ENCODE measurements at places on chromosomes 7 and 10.

DNA sequence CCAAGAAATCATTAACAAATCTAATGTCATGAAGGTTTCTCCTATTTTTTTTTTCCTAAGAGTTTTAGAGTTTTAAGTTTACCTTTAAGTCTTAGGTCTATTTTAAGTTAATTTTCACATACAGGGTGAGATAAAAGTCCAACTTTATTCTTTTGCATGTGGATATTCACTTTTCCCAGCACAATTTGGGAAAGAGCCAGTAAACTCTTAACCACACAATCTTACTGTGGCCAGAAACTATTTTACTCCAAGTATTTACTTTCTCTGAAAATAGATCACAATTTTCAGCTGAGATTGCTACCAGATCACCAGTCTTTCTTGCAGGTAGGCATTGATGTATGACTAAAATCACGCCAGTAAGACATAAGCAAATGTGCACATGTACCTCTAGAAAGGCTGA, 728.5 kb downstream of the TNS3 start:
- DNase-seq = no peak

DNA sequence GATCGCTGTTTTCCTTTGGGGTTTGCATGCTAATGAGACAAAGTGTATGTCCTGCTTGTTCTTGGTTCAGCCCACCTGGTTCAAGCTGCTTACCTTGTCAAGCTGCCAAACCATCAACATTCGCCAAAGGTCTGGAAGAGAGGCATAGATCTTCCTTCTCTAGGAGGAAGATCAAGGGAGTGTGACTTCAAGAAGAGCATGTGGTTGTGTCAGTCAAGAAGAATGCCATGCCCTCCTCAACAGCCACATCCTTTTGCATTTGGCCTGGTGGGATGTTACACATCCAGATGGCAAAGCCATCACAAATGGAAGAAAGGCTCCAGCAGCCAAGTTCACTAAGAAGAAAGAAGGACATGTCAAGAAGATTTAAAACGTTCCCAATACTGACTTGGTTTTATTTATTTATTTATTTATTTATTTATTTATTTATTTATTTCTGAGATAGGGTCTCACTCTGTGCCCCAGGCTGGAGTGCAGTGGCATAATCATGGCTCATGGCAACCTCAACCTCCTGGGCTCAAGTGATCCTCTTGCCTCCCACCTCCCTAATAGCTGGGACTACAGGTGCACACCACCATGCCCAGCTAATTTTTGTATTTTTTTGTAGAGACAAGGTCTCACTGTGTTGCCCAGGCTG, 5.1 kb upstream of the PIP4K2A start:
- DNase-seq = no peak

DNA sequence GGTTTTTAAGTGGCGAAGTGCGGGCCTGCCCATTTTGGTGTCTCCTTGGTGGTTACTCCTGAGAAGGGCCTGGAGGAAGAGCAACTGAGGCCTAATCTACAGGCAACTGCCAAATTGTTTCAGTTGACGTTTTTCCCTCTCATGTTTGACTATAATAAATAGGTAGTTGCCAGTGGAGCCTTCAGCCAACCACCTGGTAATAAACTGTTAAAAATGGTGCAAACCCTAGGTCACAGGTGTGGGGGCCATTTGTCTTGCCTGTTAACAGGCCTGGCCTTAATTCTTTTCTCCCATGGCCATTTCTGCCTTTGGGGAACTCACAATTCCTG, 3.7 kb downstream of the IKZF1 start:
- no peak for DNase-seq

GRCh38 chr7:66657798-66658197, 29.1 kb downstream of the KCTD7 start:
- DNase-seq = no peak

DNA sequence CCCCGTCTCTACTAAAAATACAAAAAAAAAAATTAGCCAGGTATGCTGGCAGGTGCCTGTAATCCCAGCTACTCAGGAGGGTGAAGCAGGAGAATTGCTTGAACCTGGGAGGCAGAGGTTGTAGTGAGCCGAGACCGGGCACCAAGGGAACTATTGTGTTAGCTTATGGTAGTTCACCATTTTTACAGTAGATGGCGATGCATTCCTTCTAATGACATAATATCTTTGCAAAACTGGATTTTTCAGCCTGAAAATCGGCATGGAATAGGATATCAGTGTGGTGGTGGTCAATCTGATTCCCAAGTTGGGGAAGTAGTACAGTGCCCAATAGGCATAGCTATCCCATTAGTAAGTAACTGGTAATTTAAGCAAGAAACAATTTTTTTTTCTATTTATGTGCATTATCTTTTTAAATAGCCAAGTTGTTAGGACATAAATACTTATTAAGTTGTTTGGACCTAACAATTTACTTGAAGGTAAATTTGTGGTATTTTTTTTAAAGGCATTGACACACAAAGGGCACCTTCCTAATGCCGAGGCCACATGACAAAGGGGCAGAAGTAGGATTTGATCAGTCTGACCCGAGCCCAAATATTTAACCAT, 17.6 kb upstream of the IMPDH1 start:
- DNase-seq = peak; percentile 35

- no peak for DNase-seq
Measured at GRCh38 chr7:21903020-21903786, 42.5 kb downstream of the CDCA7L start.

GRCh38 chr7:83677180-83677866, 28.4 kb upstream of the SEMA3E start:
- no peak for DNase-seq

DNA sequence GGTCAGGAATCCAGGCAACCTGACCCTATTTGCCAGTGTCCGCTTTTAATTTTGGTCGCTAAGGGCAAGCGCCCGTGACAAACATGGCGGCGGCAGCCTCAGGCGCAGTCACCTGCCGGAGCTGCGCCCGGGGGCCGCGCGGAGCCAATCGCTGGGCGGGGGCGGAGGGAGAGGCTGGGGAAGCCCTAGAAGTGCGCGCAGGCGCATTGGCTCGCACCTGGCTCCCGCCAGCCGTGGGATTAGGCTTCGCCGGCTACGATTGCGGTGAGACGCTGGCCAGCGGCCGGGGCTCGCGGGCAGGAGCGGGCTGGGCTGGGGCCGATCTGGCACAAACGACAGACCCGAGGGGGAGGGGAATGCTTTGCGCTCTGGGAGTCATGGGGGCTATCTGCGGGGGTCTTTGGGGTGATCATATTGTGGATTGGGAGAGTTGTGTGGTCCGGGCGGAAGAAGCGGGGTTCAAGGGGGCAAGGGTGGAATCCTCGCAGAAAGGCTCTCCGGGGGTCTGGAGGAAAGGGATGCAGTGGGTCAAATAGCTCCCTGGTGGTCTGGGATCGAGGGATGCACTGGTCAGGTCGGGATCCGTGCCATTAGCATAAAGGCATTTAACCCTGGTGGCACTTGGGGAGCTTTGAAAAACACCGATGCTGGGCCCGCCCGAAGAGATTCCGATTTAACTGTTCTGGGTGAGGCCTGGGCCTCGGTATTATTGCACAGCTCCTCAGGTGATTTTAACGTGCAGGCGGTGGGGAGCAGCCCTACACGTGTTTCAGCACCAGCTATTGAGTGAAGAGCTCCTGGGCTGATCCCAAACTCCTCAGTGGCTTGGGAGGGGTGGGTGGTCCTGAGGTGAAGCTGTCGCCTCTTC, 10.1 kb upstream of the C10orf95 start:
- DNase-seq = peak; percentile 93

- no peak for DNase-seq
Measured at GRCh38 chr10:95790982-95791381, 35.0 kb downstream of the ENTPD1 start.

- no peak for DNase-seq
Measured at GRCh38 chr10:79293841-79294581, 53.3 kb upstream of the PPIF start.

- peak; percentile 23 for DNase-seq
Measured at GRCh38 chr10:49539320-49539885, 482 bp upstream of the ERCC6 start.

- DNase-seq = peak; percentile 61
Measured at GRCh38 chr7:23594879-23595604, 2.1 kb upstream of the CCDC126 start.

DNA sequence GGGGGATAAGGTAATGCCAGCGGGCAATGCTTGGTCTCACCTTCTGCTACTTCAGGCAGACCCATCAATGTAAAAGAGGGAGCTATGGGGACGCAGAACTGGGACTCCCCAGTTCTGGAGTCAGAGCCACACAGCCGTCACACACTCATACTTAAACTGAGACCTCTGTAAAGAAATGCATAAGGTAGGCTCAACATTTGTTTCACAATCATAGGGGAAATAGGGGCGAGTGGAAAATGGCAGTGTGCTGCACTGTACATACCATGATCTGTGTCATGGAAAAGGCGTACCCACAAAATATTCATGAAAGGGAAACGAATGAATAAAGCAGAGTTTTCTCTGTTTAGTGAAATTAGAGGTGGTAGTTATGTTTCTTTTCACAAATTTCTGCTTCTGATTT, 318.0 kb upstream of the NPVF start:
- no peak for DNase-seq

DNA sequence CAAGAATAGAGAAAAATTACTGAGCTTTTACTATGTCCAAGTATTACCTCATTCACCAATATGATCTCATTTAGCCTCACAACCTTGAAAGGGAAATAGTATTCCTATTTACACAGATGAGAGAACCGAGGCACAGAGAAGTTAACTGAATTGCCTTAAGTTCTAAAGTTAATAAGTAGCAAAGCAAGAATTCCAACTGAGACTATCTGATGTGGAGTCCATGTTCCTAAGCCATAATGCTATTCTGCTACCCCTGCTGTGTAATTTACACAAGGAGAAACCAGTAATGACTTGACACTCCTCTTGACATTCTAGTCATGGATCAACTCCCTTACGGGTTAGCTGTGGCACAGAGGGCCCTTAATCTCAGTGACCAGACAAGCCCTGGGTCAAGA, 60.7 kb downstream of the ABCB4 start:
- DNase-seq = no peak

DNA sequence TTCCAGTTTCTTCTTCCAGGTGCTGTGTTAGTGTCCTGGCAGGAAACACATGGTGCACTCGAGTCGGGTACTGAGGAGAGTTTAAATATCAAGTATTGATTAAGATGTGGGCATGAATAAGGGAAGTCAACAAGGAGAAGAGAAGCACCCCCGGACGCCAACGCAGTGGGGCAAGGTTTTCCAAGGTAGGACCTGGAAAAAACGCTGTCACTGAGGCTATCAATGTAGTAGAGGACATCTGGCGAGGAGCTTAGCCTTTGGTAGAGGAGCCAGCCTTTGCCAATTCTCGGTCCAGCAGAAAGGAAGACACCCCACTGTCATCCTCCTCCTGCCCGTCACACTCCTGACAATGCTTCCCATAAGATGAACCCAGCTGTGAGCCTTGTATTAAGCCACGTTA, 159.6 kb downstream of the TEX36 start:
- DNase-seq = no peak

DNA sequence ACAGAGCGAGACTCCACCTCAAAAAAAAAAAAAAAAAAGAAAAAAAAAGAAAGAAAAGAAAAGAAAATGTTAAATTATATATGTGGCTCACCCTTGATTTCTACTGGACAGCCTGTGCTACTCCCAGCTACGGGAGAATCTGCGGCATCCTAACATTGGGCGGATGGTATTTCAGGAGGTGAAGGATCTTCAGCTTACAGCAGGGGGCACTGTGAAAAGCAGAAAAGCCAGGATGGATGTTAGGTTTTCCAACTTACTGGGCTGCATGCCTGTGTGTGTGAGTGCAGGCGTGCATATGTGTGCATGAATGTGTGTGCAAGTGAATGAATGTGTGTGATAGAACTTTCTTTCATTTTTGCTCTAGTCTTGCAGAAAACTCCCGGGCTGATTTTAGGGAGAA, 1066.5 kb downstream of the TYW1 start:
- no peak for DNase-seq

DNA sequence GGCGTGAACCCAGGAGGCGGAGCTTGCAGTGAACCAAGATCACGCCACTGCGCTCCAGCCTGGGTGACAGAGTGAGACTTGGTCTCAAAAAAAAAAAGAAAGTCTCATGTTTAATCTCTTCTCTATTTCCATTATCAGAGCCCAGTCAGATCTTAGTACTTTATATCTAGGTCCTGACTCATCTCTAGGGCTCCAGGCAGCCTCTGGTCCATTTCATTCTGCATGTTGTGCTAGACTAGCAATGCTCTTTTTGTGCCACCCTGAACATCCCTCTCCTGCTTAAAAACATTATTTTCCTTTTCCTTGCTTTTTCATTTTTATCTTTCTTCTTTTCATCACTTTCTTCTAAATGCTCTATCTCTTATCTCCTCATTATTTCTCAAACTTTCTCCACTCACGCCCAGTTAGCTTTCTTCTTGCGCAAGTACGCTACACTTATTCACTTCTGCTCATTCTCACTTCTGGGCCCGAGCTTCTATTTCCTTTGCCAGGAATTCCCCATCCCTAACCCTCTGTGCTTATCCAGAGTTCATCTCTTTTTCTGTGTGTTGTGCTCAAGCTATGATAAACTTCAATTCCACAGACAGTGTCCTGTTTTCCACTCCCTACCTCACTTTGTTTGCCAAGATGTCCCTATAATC, 63.9 kb downstream of the BTAF1 start:
- no peak for DNase-seq

DNA sequence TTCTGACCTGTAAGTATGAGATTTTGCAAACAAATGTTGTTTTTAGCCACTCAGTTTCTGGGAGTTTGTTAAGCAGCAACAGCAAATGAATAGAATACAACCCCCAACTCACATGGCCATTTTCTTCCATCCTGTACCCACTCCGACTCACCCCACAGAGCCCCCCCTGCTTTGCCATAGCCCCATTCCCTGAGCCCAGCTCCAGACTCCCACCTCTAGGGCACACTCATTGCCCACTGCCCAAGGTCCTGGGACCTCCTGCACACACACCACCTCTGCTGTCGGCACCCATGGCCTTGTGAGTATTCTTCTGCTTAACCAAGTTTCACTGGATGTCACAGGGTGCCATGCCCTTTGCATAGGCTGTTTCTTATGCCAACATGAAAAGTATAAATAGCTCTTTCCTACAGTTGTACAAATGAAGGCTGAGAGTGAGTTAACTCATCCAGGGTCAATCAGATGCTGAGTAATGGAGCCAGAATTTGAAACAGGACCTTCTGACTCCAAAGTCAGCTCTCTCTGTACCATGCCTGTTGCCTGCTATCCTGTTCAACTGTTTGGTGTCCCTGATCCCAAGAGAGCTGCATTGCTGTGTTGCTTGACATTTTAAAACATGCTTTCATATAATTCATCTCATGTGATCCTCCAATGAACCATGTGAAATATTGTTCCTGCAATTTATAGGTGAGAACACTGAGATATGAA, 367.8 kb upstream of the ZMIZ1 start:
- no peak for DNase-seq

GRCh38 chr10:8275911-8276310, 221.4 kb downstream of the GATA3 start:
- DNase-seq = no peak

DNA sequence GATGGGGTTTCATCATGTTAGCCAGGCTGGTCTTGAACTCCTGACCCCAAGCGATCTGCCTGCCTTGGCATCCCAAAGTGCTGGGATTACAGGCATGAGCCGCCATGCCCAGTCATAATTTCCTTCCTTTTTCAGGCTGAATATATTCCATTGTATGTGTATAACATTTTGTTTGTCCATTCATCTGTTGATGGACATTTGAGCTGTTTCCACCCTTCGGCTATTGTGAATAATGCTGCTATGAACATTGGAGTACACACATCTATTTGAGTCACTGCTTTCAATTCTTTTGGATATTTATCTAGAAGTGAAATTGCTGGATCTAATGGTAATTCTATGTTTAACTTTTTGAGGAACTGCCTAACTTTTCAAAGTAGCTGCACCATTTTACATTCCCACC, 34.6 kb downstream of the TLX1 start:
- DNase-seq = no peak

- DNase-seq = no peak
Measured at GRCh38 chr7:37216156-37216852, 232.4 kb downstream of the ELMO1 start.
